AG09319 (cell line): ENCODE measurements at places on chromosomes 5 and 9.
A peak's percentile ranks its signal among the peaks of the same experiment; 100 is the strongest.

GRCh38 chr9:128007566-128008138, 26.9 kb upstream of the EEIG1 start:
- peak; percentile 85 for DNase-seq

DNA sequence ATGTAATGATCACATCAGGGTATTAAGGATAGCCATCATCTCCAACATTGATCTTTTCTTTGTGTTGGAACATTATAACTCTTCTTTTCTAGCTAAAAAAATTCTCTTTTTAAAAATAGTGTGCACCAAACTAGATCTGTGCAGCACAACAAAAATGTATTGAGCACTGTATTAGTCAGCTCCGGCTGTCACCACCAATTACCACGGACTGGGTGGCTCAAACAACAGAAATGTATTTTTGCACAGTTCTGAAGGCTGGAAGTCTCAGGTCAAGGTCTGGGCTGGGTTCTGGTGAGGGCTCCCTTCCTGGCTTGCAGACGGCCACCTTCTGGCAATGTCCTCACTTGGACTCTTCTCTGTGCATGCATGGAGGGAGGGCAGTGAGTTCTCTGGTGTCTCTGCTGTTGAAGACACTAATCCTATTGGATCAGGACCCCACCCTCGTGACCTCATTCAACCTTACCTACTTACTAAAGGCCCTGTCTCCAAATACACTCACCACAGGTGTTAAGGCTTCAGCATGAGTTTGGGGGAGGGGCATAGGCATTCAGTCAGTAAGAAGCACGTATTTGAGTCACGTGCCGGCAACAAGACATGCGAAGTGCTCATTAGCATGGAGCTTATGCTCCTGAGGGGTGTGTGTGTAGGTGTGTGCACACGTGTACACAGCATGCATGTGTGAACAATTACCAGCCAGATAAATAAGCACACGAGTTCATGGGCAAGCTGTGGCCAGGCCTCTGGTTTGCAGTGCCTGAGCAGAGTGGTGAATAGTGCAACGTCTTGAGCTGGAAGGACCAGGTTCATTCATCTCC, 89.4 kb upstream of the SH3PXD2B start:
- no peak for DNase-seq

DNA sequence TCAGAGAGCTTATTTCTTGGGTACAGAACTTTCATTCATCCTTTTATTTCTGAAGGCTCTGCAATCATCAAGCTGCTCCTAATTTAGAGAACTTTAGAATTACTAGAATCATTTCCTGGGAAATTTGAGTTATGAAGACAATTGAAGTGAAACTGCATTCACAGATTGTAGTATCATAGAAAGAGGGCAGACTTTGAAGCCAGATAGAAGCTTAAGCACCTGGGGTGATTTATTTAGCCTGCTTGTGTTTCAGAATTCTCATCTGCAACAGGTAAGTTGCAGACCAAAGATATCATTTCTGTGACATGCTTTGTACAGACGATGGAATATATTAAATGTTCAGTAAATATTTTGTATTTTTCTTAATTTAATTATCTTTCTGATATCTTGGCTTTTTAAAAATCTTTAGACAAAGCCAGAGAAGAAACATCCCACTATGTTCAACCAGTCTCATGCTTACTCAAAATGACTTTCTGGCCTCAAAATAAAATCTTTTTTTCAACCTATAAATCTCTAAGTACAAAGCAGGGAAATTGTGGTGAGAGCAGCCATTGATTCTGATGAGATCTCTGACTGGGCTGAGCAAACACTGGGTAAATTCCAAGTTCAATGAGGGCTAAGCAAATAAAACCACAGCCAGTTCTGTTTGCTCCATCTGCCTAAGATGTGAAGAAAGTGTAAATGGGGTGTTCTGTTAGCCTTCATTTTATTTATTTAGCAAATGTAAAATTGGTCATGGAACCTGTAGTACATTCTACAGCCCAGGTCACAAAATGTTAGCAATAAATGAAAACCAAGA, 264.7 kb upstream of the CCNG1 start:
- DNase-seq = no peak

GRCh38 chr5:104706600-104706999, 1144.0 kb upstream of the NUDT12 start:
- DNase-seq = no peak

DNA sequence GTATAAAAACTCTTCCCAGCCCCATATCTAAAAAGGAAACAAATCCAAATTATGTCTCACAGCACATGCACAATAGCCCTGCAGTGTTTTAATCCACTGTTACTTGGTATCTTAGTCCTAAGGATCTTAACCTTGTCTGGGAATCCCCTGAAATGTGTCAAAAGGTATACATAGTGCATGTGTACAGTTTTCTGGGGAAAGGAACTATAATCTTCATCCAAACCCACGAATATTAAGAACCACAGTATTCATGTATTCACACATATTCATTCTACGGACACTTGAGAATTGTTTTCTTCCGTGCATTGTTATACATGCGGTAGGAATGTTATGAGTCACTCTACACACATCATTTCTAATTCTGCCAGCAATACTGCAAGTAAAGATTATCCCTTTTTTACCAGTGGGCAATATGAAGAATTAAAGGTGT, 47.8 kb upstream of the SNX2 start:
- peak; percentile 7 for DNase-seq

- DNase-seq = no peak
These were observed 171.1 kb downstream of the TAF11L14 start for GRCh38 chr5:17805227-17805825.

GRCh38 chr5:176774216-176775171, 35.9 kb upstream of the UNC5A start:
- no peak for DNase-seq

DNA sequence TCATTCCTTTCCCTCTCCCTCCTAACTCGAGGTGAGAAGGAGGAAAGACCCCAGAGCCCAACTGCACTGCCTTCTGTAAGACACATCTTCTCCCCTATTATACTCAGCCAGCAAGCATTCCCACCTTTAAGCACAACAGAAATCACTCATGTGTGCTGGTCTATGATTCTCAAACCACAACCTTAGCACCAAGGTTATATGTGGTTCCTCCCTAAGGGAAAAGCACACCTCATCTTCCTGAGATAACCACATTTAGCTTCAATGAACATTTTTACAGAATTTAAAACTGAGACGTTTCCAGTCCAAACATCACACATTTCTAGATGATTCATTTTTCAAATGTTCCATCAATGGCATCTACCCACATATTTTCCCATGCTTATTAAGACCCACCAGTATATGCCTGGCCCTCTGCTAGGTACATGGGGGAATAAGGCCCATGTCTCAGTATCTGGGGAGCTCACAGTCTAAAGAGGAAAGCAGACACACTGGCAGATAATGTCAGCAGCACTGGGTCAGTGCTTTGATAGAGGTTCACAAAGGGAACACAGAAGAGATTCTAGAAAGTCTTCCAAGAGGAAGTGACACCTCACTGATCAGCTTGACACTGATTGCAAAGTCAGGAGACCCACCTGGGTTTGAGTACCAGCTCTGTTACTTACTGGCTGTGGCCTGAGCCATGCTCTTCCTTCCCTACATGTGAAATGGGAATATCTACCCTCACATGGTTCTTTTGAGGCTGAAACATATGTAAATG, 245.4 kb downstream of the DENND1A start:
- no peak for DNase-seq

DNA sequence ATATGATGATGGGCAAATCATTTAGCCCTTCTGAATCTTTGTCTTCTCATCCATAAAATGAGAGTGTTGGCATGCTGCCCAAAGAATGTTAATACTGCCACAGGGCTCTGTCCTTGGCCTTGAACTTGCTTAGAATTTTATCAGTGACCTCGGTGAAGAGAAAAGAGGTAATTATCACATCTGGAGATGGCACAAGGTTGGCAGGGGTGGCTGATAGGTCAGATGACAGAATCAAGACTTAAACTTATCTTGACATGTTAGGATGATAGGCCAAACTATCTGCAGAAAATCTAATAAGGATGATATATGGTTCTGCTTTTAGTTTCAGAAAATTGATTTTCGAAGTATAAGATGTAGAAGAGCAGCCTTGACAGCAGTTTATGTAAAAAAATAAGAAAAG, 599.1 kb upstream of the CLINT1 start:
- DNase-seq = no peak

DNA sequence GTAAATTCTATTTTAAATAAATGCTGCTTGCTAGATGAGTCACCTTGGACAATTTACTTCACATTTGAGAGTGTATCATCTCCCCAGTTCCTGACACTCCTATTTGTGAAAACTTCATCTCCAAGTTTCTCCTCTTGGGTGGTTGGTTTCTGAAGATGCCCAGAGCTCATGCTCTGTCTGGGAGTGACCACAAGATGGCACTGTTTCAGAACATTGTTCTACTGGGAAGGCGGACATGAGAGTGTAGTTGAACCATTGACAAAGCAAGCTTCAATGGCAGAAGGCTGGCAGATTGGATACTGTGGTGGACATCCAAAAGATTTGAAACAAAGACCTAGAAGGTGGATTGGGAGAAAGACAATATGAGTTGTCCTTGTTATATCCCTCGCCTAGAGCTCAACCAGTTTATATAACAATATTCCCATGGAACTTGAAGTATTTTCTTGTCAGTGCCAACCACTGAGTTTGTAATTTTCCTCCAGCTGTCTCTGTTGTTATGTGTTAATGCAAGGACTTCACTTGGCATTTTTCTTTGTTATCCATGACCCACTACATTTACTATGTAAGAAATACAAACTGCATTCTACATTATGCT, 234.3 kb upstream of the ANKH start:
- peak; percentile 16 for DNase-seq

DNA sequence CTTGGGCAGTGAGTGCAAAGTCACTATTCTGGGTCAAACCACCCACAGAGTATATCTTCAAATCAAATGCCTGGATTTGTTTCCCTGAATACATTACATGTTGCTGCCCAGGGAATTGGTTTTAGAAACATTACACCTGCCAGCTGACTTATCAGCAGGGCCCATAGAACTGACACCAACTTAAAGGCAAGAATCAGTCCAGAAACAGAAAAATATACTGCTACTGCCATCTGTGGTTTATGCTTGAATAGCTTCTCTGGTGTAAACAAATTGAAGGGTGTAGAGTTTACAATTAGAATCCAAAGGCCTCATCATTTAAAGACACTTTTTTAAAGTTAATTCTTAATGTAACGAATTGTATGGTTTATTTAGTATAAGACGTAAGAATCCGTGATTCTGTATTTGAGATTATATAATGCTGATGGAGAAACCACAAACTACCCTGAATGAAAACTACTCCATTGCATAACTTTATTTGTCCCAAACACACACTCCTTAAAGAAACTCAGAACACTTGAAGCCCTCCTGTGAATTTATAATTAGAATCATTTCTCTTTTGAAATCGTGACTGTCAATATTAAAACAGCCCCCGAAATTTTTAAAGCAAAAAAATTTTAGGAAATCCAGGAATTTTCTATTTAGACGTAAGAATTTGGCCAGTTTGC, 6.2 kb downstream of the NR6A1 start:
- DNase-seq = no peak

- peak; percentile 51 for DNase-seq
These were observed 42.3 kb upstream of the MUSK start for GRCh38 chr9:110626101-110626829.

DNA sequence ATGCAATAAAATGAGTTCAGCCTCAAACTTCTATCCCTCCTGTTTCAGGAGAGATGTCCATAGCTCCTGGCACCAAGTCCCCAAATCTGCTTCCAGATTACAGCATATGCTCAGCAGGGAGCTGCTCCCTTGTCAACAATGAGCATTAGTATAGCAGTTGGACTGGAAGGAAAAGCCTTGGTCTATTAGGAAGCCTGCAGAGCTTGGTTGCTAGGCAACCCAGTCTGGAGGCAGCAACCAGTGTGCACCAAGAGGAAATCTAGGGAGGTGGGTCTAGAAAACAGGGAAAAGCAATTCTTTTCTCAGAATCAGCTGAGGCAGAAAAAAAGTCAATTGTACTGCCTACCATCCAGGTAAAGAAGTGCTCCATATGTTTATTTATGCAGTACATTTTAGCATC, 229.5 kb upstream of the NMUR2 start:
- no peak for DNase-seq

DNA sequence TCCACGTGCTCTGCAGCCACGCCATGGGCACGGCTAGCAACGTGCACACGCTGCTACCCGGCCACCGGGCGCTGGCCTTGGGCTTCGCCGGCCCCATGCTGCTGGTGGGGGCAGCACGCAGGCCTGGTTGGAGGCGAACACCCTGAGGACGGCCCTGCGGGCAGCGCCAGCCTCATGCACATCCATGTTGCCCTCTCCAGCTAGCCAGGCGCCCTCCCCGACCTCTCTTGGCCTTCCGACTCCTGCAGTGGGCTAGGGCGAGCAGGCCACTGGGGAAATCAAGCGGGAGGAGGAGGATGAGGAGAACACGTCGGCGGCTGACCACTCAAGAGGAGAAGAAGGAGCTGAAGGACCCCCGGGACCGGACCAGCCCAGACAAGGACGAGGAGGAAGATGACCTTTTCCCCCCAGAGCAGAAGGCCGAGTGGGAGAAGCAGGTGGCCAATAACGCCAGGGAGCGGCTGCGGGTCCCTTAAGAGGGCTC, 73.3 kb downstream of the INSL6 start:
- DNase-seq = no peak

- no peak for DNase-seq
These were observed 4.5 kb downstream of the LTC4S start for GRCh38 chr5:179798144-179798770.

DNA sequence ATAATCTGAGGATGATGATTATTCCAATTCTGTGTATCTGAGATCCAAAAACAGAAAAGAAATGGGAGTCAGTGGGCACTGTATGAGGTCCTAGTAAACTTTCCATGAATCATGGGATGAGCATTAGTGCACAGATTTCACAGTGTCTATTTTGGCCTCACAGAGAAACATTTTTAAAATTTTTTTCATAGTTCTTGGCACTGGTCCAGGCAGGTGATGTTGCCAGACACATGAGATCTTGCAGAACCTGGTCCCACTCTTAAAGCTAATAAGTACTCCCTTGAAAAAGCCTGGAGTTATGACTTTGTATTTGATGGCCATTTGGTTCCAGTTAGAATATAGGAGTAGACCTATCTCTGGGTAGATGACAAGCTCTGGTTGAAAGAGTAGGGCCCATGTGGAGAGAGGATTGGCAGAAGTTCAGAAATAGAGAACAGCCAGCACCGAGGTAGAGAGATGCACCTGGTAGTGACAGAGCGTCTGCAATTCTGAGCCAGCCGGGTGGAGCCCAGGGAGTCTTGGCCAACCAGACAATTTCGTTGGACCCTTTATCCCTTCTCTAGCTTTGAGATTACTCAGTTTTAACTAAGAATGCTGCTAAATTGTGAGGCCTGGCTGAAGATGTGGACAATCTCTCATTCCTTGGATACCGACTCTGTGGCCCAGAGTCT, 6.3 kb upstream of the TNFSF15 start:
- no peak for DNase-seq

DNA sequence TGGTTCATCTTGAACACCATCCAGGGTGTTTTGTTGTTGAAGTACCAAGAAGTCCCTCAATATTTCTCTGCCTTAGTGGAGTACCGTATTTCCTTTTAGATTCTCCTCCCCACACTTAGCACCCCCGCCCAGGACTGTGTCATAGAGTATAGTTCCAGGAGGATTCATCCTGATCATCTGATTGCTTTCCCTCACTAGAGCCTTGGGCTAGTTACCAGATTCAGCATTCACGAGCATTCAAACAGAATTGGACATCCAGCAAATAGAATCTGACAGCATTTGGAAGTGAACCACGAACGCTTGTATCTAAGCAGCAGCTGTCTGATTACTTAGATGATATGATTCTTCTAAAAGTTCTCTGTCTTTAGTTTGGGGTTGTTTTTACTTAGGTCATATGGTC, 248.1 kb upstream of the TAS2R1 start:
- peak; percentile 42 for DNase-seq

- no peak for DNase-seq
These were observed 7.3 kb upstream of the ANXA6 start for GRCh38 chr5:151164687-151165392.
